Mesothelial cell of epicardium (in vitro differentiated cells): ENCODE measurements at places on chromosomes 1 and 21.
A peak's percentile ranks its signal among the peaks of the same experiment; 100 is the strongest.

DNA sequence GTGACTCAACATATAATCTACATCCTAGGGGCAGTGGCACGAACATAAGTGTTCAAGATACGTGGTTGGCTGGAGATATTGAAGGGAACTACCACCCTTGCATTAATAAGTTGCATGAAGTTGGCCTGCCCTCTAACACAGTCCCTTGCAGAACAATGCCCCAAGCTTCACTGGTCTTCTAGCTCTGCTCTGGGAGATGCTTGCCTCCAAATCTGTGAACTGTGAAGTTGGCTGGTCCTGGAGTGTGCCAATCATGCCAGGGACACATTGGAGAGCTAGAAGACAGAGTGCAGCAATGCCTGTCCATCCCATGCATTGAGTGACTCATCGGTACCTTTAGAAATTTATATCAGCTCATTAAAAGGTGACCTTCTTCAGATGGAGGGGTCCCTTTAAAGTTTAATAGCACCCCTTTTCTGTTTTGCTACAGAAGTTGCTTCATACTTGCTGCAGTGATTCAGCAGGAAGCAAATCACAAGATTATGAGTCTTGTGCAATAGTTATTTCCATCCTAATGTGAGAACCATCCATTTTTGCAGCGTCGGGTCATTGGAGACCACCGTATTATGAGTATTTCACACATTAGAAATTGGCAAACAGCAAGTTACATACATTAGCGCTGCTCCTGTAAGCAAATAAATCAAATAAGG is 55.2 kb upstream of the KAZN start:
- DNase-seq, result no peak

GRCh38 chr21:41677671-41678015 is 89.2 kb downstream of the RIPK4 start:
- DNase-seq, result no peak

DNA sequence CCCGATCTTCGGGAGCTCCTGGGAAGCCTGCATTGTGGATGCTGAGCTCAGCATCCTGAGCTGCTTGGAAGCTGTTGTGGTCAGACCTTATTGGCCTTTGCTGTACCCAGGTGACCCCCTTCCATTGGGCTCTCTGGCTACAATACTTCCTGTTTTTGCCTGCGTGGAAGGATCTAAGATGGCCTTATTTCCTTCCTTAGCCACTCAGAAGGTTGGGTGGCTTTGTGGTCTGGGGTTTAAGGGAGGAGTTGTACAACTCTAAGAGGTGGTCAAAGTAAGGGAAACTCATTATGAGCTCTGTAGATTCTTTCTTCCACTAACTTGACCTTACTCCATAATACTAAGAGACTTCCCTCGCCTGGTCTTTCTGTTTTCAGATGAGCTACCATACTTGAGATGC is 17.7 kb downstream of the PFKFB2 start:
- DNase-seq, result no peak

- no peak for DNase-seq
Observed at GRCh38 chr1:87186346-87186745, 142.3 kb upstream of the LMO4 start.

DNA sequence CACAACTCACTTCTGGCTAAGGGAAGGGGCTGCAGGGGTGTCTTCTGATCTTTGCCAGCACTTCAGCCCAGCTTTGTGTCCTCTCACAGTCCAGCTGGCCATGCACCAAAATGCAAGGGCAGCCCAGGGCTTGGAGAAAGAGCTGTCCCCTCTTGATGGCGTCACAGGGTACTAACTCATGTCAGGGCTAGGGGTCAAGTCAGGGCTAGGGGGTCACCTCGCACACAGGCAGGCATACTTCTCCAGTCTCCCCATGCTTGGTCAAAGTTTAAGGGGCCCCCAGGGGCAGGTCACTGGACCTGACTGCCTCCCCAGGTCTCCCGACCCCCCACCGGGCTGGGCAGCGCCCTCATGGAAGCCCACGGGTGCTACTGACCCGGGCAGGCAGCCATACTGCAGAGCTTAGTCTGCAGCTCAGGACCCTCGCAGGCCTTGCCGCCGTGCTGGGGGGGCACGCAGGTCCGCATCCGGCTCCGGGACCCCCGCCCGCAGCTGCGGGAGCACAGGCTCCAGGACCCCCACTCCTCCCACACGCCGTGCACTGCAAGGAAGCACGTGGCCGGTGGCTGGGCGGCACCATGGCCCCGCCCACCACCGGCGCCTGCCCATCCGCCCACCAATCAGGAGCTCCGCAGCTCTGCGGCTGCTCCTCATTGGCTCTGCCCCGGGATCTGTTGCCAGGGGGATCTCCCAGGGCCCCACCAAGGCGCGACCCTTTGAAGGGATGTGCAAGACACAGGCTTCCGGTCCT is 21.5 kb downstream of the ADGRB2 start:
- no peak for DNase-seq

DNA sequence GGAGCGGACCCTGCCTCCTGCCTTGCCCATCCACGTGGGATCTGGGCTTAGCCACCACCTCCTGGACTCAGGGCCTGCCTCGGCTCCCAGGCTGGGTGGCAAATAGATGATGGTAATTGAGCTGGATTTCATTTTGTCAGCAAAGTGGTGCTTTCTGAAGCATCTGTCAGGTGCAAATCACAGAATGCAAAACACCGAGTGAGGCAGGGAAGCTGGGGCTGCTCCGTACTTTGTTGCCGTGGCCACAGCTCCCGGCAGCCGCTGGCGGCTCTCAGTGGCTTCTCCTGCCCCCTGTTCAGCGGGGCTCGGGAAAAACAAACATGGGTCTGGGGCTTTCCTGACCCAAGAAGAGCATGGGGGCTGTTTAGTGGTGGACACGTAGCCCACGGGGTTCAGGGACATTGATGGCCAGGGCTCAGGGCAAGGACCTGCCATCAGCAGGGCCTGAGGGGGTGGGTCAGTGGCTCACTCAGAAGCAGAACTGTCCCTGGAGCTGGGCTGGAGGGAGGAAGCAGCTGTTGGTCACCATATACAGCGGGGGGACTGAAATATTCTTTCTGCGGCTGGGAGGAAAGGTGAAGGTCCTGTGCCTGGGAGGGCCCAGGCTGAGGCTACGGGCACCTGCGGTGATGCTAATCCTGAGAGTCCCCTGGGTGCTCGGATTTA is 130.0 kb upstream of the VAMP3 start:
- no peak for DNase-seq

GRCh38 chr21:31624961-31625491 is 34.5 kb upstream of the SOD1 start:
- no peak for DNase-seq

DNA sequence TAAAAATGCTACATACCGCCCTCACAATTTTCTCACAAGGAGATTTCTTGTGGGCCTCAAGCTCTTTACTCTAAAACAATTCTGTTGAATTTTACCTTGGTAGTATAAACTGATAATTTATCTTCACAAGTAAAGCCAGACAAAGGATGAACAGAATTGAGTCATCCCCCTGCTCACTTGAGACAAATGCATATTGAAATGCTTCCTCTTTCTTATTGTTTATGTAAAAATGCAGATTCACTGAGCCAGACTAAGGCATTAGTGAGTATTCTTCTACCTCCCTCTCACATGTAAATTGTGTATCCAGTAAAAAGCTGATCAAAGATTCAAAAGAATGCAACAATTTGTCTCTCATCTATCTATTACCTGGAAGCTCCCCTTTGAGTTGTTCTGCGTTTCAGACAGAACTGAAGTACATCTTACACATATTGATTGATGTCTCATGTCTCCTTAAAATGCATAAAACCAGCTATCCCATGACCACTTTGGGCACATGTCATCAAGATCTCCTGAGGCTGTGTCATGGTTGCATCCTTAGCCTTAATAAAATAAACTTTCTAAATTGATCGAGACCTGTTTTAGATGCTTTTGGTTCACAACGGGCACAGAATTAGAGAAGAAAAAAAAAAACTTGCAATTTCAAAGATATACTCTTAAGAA is 743.1 kb upstream of the B3GALT2 start:
- DNase-seq, result no peak

DNA sequence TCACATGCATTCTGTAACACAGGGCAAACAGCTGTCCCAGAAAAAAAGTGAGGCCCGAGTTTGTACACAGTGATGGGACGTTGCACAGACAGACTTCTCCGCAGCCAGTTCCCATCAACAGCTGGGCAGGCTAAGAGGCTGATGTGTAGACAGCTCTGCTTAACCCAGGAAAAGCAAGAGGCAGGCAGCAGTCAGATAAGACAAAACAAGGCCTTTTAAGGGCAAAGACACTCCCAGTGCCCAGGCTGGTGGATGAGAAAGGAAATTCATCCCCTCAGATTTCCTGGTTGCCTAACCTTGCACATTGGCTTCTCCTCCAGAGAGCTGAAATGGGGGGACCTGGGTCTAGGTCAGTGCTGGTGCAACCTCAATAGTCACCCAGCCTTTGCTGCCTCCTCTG is 17.2 kb upstream of the PHLDA3 start:
- no peak for DNase-seq

GRCh38 chr1:56931686-56932085 is 34.1 kb downstream of the C8B start:
- no peak for DNase-seq

DNA sequence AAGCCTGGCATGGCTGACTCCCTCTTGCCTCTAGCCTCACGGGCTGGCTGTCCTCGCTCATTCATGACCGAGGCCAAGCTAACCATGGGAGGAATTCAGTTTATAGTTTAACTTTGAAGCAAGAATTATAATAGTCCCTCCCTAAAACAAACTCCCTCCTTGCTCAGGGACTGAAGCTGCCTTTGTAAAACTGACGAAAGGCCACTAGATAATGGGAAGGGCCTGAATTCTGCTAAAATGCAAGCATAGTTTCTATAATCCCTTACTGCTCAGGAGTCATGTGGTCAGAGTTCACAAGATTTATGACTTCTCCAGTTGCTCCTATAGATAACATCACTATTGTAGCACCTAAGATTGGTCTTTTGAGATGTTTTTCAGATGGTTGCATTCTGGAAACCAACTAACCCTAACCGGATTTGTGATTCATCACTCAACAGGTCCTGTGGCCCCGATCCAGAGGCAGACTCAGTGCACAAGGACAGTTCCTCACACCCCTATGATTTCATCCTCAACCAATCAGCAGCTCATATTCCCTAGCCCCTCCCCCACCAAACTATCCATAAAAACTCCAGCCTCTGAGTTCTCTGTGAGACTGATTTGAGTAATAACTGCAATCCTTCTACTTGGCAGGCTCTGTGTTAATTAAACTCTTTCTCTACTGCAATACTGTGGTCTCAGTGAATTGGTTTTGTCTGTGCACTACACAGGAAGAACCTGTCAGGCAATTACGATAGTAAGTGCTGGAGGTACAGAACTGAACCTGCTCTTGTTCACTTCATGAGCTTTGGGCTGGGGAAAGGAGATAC is 26.4 kb downstream of the HHIPL2 start:
- DNase-seq, result no peak

DNA sequence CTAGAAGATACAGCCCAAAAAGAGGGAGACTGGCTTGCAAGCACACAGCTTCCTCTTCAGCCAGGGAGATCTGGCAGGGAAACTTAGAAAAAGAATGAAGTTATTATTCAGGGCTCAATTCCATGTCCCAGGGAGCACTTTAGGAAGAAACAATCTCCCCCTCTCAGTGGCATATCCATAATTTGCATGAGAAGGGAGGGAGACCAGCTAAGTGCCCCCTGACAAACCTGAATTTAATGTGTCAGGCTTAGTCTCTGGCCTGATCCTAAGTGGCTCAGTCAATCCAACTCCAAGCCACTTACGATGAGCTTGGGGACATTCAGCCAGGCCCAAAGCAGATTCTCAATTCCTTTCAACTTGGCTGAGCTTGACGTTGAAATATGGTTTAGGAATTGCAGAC is 17.7 kb upstream of the KCND3 start:
- no peak for DNase-seq

DNA sequence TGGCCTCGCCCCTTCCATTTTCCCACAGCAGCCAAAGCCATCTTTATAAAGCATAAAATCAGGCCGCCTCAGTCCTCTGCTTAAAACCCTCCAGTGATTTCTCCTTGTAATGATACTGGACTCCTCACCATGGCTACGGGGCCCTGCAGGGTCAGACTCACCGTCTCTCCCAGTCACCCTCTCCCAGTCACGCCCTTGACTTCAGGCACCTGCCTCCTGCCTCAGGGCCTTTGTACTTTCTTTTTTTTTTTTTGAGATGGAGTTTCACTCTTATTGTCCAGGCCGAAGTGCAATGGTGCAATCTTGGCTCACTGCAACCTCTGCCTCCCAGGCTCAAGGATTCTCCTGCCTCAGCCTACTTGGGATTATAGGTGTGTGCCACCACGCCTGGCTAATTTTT is 47.8 kb downstream of the PIK3CD start:
- DNase-seq, result no peak

DNA sequence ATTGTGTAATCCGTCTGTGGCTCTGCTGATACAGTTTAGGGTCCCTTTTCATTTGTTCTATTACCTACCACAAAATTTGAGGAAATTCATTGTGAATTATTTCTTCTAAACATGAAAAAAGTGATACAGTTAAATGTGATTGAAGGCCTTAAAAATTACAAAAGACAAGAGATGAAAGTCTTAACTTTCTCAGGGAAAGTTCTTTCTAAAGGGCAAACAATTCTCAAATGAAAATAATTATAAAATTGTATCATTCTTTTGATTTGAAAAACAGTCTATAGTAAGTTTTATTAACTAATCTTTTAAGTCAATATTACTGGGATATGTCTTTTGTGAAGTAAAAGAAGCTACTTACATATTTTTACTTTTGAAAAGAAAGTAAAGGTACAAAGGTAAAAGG is 57.4 kb upstream of the SCYL3 start:
- DNase-seq, result no peak

DNA sequence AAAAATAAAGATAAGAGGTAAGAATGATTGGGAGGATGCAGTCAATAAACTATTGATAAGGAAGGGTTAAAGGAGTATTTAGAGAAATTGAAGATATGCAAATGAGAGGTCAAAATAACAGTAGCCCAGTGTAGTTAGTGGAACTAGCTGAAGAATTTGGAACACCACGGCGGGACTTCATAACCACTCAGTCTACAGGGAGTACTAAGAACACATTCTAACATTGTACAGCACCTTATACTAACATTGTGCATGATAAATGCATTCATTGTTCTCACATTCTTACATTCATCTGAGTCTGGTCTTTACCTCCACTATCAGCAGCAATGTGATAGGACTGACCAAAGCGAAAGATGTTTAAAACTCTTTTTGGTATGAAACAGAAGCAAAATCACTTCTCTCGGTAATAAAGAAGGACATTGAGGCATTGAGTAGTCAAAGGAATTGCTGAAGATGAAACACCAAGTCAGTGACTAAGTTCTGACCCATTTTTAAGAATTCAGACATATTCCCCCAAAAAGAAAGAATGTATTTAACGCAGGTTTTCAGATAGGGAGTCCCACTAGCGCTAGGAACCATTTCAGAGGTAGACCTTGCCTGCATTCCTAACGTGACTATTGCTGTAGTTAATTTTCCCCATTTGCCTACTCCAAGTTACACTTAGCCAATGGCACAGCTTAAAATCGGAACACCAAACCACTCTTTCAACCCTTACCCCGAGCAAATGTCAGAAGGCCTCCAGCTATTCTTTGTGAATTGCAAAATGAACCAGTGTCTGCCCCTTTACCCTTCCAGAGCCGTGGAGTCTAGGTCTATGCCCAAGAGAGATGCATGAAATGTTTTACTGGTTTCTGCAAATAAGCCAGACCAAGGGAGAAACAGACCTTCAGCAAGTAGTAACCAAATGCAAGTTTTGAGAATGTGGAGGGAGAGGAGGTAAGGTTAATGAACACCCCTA is 108.8 kb upstream of the IRF2BP2 start:
- DNase-seq, result no peak

GRCh38 chr21:16280686-16281091 is 550.9 kb downstream of the USP25 start:
- DNase-seq, result no peak

GRCh38 chr1:18155881-18156385 is 48.3 kb downstream of the IGSF21 start:
- DNase-seq, result no peak

- DNase-seq, result peak; percentile 78
Observed at GRCh38 chr1:36400825-36401601, 3.3 kb upstream of the LSM10 start.
